ENCODE measurements at places on chromosomes 5 and 9. TPM values are rescaled to one million over a fixed set of nuclear protein-coding genes. Genes with fewer than 3 reads are reported as not detected.

Gene MTRR
- total RNA-seq = 83.0 TPM

GRCh38 chr5:135019314-135019713 lies 14.7 kb downstream of the PITX1 start:
- no peak overlapping the region for H3K27ac ChIP-seq
- H3K4me1 ChIP-seq = no peaks in the 10 kb centered on the region
- H3K27me3 ChIP-seq = peaks cover 13% of the 10 kb centered on the region
- DNase-seq = no peak

- DNase-seq = no peak
- peaks cover 5% of the 10 kb centered on the region for H3K36me3 ChIP-seq
- H3K27ac ChIP-seq = no peak overlapping the region
- H3K4me1 ChIP-seq = peaks cover 51% of the 10 kb centered on the region
- no peak overlapping the region for H3K4me3 ChIP-seq
- no peaks in the 10 kb centered on the region for H3K27me3 ChIP-seq
Observed at GRCh38 chr5:107915176-107915812, 244.6 kb upstream of the EFNA5 start.

DNA sequence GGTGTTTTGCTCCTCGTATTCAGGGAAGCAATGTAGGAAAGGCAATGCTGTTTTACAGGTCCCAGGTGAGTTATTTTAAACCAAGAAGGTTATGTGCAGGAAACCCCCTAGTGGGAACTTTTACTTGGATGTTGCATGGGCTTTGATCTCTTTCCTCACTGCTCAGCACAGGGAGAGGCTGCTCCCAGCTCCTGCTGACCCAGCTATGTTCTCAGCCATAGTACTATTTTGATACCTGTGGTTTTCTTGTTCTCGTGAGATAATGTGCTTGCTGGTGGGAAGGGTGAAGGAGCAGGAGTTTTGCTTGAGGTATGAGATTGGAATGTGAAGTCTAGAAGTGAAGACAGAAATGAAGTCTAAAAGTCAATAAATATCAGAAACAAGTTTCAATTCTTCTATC lies 265.6 kb upstream of the FBXL7 start:
- H3K27ac ChIP-seq = no peak overlapping the region
- no peak for DNase-seq
- H3K4me3 ChIP-seq = no peak overlapping the region
- H3K4me1 ChIP-seq = no peaks in the 10 kb centered on the region

GRCh38 chr5:153030755-153031725 lies 459.4 kb upstream of the GRIA1 start:
- H3K4me3 ChIP-seq = no peak overlapping the region
- H3K27me3 ChIP-seq = no peaks in the 10 kb centered on the region

DNA sequence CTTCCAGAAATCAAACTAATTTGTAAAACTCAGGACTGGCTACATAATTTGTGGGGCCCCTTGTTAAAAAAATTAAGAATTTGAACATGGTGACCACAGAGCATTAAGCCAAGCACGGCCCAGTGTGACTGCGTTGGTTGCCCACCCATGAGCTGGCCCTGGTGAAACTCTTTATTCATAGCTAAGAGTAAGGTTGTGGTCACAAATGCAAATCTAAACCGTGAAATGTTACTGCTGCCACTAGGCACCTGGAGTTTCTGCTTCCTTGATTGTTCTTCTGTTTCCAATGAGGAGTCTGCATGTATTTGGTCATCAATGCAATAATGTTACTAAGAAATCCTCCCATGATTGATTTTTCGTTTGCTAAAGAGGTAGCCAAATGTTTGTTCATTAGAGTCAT lies 4.2 kb downstream of the GCNT1 start:
- no peak for DNase-seq
- peaks cover 35% of the 10 kb centered on the region for H3K4me1 ChIP-seq
- H3K27ac ChIP-seq = no peak overlapping the region
- peaks cover 12% of the 10 kb centered on the region for H3K36me3 ChIP-seq
- no peaks in the 10 kb centered on the region for H3K27me3 ChIP-seq
- no peak overlapping the region for H3K4me3 ChIP-seq

Gene SPINK6
- total RNA-seq = not detected

Gene MSMP
- not detected for total RNA-seq

Gene OTP
- total RNA-seq = not detected

DNA sequence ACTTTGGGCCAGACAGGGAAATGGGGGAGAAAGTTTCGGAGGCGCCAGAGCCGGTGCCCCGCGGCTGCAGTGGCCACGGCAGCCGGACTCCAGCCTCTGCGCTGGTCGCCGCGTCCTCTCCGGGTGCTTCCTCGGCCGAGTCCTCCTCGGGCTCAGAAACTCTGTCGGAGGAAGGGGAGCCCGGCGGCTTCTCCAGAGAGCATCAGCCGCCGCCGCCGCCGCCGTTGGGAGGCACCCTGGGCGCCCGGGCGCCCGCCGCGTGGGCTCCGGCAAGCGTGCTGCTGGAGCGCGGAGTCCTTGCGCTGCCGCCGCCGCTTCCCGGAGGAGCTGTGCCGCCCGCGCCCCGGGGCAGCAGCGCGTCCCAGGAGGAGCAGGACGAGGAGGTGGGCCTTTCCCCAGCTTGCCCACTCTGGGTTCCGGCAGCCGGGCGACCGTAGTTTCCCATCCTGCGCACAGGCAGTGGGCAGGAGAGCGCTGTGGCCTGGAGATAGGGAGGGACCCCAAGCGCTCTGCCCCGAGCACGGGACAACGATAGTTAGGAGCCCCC lies 516 bp downstream of the MAST4 start:
- H3K36me3 ChIP-seq = no peaks in the 10 kb centered on the region
- no peak for DNase-seq
- H3K27ac ChIP-seq = no peak overlapping the region
- peak overlapping the region; percentile 87 for H3K4me3 ChIP-seq

GRCh38 chr9:85527331-85528020 lies 214.3 kb downstream of the AGTPBP1 start:
- no peak for DNase-seq
- H3K4me1 ChIP-seq = peaks cover 6% of the 10 kb centered on the region
- H3K4me3 ChIP-seq = no peak overlapping the region
- H3K27me3 ChIP-seq = peaks cover 20% of the 10 kb centered on the region
- no peaks in the 10 kb centered on the region for H3K36me3 ChIP-seq

Measured in activated T-helper 1 cell treated with anti-CD3 and anti-CD28 coated beads, Interleukin-12 subunit alpha, Interleukin-12 subunit beta, Interleukin-2, Interleukin-4 antibody, amounts not matched to agents 30 ng/mL and 10 ng/mL and 1 ng/mL, durations not matched to agents 14 hours and 24 hours and 36 hours (primary cell).